ENCODE measurements at places on chromosomes 16 and 17.

- DNase-seq: no peak
These were observed 45.9 kb downstream of the C16orf95 start for GRCh38 chr16:87271256-87271655.

DNA sequence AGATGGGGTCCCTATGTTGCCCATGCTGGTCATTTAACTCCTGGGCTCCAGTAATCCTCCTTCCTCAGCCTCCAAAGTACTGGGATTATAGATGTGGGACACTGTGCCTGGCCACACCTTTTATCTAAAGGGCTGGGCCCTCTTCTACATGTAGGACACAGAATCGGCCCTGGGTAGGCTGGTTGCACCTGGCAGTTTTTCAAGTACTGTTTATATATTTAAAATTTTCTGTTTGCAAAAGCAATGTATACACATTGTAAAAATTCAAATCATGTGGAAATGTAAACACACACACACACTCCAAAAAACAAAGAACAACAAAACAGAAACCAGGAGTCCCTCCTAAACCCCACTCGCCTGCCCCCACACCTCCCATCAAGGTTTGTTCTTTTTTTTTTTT is 28.1 kb upstream of the SIAH1 start:
- no peak for DNase-seq

- no peak for DNase-seq
These were observed 97.4 kb upstream of the C17orf78 start for GRCh38 chr17:37278247-37278894.

DNA sequence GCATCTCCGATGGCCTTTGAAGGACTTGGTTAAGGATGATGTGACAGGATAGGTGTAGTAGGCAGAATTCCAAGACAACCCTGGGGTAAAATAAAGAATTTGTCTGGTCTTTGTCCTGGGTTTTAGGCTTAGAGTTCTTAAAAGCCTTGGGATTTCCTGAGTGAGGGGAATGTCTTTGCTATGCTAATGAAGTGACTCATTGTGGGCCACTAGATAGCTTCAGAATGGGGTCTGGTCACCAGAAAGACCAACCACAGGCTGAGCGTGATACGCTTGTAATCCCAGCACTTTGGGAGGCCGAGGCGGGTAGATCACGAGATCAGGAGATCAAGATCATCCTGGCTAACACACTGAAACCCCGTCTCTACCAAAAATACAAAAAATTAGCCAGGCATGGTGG is 182.8 kb upstream of the TOX3 start:
- no peak for DNase-seq

GRCh38 chr17:65208717-65209116 is 71.5 kb downstream of the RGS9 start:
- DNase-seq: no peak

GRCh38 chr16:49937886-49938285 is 82.0 kb upstream of the ZNF423 start:
- no peak for DNase-seq

DNA sequence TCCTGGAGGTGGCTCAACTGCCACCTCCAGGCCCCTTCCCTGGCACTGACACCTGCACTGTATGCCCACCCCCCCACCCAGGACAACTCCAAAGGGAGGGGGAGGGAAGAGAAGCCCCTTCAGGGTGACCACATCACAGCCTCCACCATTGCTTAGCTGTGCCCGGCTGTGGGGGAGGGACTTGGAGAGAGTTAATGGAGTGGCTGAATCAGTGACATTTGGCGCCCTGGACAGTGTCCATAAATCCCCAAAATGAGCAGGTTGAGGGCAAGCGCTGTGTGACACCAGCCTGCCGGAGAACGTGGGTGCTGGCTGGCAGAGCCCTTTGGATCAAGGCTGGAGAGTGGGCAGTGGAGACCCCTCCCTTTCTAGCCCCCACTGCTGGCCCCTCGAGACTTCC is 883 bp downstream of the USH1G start:
- DNase-seq: no peak

DNA sequence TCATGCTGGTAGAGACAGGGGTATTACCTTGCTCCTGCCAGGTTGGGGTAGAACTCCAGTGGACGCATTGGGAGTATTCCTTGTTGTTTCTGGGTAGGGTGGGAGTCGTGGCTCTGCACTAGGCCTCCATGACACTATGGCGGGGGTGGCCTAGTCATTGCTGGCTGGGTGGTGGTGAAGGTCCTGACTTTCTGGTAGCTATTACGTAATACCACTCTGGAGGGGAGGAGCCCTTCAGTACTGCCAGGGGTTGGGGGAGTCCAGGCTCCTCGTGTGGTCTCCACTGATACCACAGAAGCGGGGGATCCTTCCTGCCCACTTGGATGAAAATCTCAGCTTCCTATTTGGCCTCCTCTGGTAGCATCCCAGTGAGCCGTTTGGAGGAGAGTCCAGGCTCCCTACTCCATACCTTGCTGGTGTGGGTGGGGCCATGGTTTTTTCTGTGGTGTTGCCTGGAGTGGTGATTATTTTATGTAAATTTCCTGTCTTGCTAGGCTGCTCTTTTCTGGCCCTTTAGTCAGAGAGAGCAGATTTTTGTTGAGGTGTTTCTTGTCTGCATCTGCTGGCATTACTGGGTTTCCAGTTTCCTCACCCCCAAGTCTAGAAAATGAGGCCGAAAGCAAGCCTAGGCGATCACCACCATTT is 65.8 kb upstream of the GNG13 start:
- DNase-seq: no peak

- DNase-seq: peak; percentile 59
These were observed at the start of gene SLFN13 for GRCh38 chr17:35448214-35448898. Gene SLFN13 (minus strand): TSS chr17:35448766. CDS start chr17:35445680, 3,086 bp downstream.

DNA sequence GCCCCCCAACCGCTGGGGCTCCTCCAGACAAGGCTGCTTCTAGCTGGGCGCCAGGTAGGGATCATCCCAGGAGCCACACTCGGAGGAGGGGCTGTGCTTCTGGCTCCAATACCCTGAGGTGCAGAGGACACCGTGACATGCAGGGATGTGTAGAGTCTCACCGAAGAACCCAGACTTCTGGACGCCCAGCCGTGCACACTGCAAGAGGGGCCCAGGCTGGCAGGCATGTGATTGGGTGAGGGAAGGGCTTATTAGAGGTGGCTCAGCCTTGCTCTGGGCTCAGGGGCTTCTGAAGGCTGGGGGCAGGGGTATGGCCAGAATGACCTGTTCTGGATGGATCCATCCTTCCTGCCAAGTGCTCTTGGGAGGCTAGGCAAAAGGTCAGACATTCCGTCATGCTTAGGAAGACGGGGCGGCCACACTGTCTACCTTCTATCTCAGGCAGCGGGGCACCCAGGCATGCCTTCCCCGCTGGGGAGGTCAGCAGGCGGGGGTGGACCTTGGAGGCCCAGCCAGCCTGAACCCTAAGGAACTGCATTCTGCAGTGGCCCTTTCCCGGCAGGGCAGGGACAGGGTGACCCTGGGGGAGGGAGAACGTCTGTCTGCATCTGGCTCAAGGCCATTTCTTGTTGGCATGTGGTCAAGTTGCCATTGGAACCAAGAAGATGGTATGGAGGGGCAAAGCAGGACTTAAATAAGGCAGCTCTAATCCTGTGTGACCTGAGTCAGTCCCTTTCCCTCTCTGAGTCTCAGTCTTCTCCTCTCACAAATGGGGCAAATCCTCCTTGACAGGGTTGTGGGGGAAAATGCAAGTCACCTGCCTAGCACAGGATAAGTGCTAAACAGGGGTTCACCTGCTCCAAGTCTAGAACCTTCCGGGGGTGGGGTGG is 5.8 kb upstream of the ADGRG1 start:
- no peak for DNase-seq

DNA sequence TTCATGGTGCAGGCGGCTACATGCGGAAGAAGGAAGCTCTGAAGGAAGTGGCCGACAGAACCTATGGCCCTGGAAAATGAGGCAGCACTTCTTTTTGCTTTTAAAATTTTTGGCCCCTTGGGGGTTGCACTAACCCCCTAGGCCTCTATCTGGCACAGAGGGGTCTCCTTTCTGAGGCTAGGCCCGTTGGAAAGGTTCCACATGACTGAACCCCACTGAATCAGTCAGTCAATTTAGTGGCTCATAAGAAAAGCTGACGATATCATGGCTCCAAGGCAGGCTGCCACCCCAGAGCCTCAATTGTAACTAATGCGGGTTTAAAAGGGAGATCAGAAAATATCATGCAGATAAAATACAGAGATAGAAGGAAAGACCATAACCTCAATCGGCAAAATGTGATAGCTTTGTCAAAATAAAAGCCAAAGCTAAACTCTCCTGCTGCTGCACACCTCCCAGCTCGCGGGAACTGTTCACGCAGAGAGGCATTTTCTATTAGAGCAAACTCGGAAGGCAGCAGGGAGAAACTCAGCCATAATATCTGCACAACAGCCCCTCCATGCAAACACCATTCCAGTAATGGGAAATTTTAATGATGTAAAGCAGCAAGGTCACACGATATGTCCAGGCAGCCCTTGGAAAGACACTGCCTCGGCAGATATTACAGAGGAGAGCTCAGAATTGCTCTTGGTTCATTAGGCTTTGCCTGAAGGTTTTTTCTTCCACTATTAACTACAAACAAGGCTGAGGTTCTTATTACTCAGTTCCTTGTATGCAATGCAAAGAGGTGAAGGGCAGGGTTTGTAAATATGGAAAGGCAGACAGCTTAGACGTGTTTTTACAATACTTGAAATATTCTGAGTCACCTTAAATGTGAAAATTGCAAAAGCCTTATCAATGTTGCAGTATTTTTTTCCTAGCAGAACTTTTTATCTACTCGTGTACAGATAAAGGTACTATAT is 200.4 kb upstream of the PMFBP1 start:
- DNase-seq: no peak

DNA sequence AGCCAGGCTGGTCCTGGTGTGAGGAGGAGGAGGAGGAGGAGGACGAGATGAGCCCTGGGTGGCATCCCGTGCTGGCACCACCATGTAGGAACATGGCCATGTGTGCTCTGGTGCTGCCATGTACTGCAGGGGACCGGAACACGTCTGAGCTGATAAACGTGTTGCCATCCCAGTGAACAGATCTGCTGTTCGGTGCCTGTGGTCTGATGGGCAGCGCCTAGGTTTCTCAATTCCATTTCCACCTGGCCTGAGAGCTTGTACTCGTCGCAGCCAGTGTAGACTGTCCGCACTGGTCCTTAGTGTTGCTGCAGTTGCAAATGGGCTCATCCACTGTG is 28.4 kb upstream of the FOXK2 start:
- DNase-seq: no peak

DNA sequence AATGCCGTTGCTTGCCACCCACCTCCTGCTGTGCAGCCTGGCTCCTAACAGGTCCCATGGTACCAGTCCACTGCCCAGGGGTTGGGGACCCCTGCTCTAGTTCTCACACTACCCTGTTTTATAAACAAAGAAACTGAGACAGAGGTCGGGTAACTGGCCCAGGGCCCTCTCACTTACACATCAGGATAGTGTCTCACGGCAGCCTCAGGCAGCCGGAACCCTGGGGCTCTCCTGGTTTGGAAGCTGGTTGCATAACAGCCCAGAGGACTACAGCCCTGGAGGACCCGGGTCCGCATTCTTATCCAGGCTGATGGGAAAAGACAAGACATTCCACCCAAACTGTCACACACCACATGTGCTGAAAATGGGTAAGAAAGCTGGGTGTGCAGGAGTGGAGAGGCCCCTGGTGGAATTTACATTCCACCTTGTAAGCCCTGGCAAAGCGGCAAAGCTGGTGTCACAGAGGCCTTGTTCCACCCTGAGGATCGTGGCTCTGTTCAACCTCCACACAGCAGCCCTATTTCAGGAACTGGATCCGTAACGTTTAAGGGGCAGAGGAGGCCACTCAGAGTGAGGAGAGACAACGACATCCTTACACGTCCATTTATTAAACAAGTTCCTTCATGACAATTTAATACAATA is 9.8 kb downstream of the CMTM3 start:
- DNase-seq: no peak

DNA sequence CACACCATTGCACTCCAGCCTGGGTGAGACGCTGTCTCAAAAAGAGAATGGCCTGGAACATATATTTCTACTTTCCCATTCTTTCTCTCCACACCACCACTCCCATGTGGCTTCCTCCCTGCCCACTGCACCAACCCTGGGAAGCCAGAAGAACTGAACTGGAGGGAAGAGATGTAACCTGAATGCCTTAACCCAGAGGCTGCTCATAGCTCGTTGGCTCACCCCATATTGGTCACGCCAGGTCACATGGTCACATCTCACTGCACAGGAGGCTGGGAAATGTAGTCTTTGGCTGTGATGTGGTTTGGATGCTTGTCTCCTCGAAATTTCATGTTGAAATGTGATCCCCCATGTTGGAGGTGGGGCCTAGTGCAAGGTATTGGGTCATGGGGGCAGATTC is 5.9 kb upstream of the DNAH17 start:
- peak; percentile 23 for DNase-seq

GRCh38 chr17:61426482-61427304 is 25.5 kb upstream of the TBX4 start:
- DNase-seq: peak; percentile 73

GRCh38 chr17:79062691-79063090 is 11.9 kb upstream of the ENGASE start:
- no peak for DNase-seq

DNA sequence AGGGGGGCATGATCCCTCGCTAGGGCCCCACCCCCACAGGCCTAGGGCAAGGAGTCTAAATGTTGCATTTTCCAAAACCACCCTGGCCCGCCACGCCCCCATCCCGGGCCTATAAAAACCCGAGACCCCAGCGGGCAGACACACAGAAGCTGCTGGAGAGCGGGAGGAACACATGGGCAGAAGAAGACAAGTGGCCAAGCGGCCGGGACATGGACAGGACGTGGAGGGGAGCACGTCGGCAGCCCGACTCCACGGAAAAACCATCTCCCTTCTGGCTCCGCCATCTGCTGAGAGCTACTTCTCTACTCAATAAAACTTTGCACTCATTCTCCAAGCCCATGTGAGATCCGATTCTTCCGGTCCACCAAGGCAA is 34.1 kb upstream of the ENPP7 start:
- no peak for DNase-seq

GRCh38 chr17:4815043-4815675 is 8.2 kb downstream of the PLD2 start:
- DNase-seq: peak; percentile 15

GRCh38 chr16:84947022-84947421 is 64.3 kb downstream of the ZDHHC7 start:
- DNase-seq: no peak

DNA sequence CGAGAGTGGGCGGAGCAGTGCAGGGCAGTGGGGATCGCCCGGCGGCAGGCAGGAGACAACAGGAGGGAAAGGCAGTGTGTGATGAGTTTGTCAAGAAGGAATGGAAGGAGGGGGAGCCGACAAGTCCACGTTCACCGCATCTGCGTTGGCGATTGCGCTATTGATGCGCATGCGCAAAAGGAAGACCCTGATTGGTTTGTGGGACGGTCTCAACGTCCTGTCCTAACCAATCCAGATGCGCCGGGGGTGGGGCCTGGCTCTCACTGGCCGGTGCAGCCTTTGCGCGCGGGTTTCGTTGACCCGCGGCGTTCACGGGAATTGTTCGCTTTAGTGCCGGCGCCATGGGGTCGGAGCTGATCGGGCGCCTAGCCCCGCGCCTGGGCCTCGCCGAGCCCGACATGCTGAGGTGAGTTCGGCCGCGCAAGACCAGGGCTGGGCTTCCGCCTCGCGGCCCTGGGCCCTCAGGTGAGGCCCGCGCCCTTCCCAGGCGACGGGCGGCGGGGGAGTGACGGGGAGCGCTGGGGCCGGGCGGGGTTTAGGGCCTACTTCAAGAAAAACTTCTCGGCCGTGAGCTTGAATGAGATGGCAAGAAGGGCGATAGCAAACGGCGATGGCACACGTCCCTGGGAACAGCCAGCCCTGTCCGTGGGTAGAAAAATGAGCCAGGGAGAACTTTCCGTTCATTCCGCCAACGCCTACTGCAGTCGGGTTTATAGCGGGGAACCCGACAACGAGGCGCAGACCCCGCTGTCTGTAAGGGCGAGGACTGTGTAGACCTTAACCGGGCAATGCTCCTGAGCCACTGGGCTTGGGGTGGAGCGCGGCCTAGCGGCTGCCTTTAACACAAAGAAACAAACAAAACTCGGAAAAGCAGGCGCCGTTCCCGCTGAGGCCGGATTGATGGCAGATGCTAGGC is at the start of gene ORC6:
Gene ORC6, plus strand, starts transcription at position 295 of the 916 bp plus-strand sequence. Its CDS starts 47 bp downstream, at position 342.
- peak; percentile 99 for DNase-seq
